ENCODE measurements at places on chromosomes 5 and 9. TPM values are rescaled to one million over a fixed set of nuclear protein-coding genes. Genes with fewer than 3 reads are reported as not detected.

DNA sequence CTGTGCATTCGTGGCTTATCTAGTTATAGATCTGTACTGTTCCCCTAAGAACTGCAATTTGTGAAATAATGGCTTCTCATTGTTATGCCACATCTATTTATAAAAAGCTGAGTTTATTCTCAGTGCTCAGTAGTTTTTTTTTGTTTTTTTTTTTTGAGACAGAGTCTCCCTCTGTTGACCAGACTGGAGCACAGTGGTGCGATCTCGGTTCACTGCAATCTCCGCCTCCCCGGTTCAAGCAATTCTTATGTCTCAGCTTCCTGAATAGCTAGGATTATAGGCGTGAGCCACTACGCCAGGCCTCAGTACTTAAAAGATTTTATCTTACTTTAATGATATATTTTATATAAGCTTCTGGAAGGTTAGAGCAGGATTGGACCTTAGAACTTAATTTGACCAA is 19.0 kb downstream of the SEC61B start:
- no peak for DNase-seq
- no peak overlapping the region for H3K27ac ChIP-seq
- no peaks in the 10 kb centered on the region for H3K27me3 ChIP-seq
- H3K4me1 ChIP-seq, result no peaks in the 10 kb centered on the region

HTR4 gene
- total RNA-seq, result 2.9 TPM

DNA sequence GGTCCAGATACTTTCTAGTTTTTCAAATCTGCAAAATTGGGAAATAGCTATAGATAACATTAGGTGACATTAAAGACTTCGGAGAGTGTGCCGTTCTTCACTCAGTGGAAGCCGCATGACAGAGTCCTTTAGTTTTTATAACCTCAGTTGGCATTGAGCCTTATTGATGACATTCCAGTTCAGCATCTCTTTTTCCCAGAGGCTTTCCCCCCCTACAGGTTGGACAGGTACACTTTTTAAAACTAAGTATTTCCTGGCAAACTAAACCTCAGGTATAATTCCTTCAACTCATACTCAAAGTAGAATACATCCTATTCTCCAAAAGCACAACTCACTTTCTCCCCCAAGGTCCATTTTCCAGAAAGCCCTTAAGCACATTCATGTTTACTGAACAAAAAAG is 58.7 kb downstream of the SLC46A2 start:
- H3K27ac ChIP-seq, result no peak overlapping the region
- no peaks in the 10 kb centered on the region for H3K36me3 ChIP-seq
- peaks cover 18% of the 10 kb centered on the region for H3K4me1 ChIP-seq
- no peaks in the 10 kb centered on the region for H3K27me3 ChIP-seq
- no peak overlapping the region for H3K4me3 ChIP-seq

DNA sequence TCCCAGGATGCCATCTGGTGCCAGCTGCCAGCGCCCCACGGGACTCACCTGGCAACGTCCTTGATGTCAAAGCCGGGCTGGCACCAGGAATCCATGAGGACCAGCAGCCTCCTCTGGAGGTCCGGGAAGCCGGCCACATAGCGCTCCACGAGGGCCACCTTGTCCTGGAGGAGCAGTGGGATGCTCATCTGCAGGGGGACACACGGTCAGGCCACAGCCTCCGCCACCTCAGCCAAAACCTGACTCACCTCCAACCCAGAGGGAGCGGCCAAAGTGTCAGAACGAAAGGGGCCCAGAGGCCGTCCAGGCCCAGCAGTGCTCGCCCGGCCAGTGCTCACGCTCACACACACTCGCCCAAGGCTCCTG is 56.5 kb downstream of the EXD3 start:
- H3K4me1 ChIP-seq, result no peaks in the 10 kb centered on the region
- no peaks in the 10 kb centered on the region for H3K27me3 ChIP-seq
- H3K36me3 ChIP-seq, result no peaks in the 10 kb centered on the region
- no peak overlapping the region for H3K4me3 ChIP-seq
- H3K27ac ChIP-seq, result no peak overlapping the region
- DNase-seq, result no peak

GRCh38 chr9:77729177-77729576 is 81.1 kb upstream of the GNA14 start:
- no peak for DNase-seq
- no peak overlapping the region for H3K27ac ChIP-seq
- no peak overlapping the region for H3K4me3 ChIP-seq
- peaks cover 13% of the 10 kb centered on the region for H3K36me3 ChIP-seq
- H3K27me3 ChIP-seq, result no peaks in the 10 kb centered on the region
- no peaks in the 10 kb centered on the region for H3K4me1 ChIP-seq

DNA sequence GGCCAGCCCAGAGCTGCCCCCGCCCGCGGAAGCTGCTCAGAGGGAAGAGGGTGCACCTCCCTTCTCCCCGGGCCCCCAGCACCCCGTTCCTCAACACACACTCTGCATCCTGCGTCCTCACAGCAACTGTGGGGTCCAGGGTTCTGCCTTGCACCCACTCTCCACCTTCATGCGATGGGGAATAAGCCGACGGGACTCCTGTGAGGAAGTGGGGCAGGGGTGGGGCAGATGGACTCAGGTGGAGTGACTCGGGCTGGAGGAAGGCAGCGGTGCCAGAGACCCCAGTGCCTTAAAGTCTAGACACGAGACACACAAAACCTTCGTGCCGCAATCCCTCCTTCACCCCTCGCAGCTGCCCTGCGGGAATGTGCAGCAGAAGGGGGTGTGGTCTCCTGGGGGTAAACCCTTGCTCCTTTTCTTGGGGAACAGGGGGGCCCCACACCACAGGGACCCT is 8.6 kb downstream of the BRD3 start:
- H3K27me3 ChIP-seq, result no peaks in the 10 kb centered on the region
- peaks cover 98% of the 10 kb centered on the region for H3K4me1 ChIP-seq
- DNase-seq, result no peak
- no peak overlapping the region for H3K4me3 ChIP-seq

DNA sequence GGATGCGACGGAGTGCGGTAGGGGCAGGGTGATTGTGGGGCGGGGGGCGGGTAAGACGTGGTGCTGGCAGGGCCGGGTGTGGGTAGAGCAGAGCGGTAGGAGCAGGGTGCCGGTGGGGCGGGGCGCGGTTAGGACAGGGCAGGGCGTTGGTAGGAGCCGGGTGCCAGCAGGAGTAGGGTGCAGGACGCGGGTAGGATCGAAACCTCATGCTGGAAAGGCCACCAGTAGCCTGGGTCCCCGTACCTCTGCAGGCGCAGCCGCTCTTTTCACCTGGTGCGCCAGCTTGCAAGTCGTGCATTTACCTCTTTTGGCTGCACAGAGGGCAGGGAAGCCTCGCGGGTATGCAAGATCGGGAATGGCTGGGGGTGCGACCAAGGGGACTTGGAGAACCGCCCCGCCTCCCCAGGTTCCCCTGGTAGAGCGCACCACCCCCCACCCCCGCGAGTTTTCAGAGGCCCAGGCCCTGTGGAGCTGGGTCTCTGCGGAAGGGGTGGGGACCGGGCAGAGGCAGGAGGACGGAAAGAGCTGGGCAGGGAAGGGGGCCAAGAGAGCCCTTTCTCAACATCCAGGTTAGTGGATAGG is 104.8 kb upstream of the SIMC1 start:
- no peak for DNase-seq
- no peak overlapping the region for H3K27ac ChIP-seq
- H3K27me3 ChIP-seq, result no peaks in the 10 kb centered on the region
- no peaks in the 10 kb centered on the region for H3K36me3 ChIP-seq
- H3K4me1 ChIP-seq, result no peaks in the 10 kb centered on the region

PLAC8L1 gene
- total RNA-seq, result not detected
